ENCODE measurements at places on chromosomes 12 and 14.

GRCh38 chr12:11746940-11747716 is 97.7 kb downstream of the ETV6 start:
- DNase-seq: no peak

DNA sequence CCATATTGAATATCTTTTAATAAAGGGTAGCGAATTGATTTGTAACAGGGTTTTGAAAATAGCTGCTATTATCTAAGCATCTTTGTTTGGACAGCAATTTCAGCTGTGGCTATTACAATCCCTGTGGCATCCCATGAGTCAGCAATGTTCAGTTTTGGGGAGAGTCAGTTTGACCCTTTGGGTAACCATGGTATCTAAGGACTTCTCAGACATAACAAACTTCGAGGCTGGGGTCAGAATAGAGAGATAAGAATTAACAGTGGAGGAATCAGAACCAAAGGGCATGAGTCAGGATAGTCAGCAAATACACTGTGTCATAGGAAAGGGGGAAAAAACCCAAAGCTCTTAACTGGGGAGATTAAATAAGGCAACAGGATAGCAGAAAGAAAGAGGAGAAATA is 11.7 kb upstream of the PTHLH start:
- no peak for DNase-seq

GRCh38 chr12:81542065-81543010 is 216.8 kb downstream of the PPFIA2 start:
- no peak for DNase-seq

GRCh38 chr12:89665556-89665955 is 43.1 kb downstream of the ATP2B1 start:
- no peak for DNase-seq

- DNase-seq: no peak
These were observed 147.5 kb upstream of the RTL1 start for GRCh38 chr14:101050901-101051490.

DNA sequence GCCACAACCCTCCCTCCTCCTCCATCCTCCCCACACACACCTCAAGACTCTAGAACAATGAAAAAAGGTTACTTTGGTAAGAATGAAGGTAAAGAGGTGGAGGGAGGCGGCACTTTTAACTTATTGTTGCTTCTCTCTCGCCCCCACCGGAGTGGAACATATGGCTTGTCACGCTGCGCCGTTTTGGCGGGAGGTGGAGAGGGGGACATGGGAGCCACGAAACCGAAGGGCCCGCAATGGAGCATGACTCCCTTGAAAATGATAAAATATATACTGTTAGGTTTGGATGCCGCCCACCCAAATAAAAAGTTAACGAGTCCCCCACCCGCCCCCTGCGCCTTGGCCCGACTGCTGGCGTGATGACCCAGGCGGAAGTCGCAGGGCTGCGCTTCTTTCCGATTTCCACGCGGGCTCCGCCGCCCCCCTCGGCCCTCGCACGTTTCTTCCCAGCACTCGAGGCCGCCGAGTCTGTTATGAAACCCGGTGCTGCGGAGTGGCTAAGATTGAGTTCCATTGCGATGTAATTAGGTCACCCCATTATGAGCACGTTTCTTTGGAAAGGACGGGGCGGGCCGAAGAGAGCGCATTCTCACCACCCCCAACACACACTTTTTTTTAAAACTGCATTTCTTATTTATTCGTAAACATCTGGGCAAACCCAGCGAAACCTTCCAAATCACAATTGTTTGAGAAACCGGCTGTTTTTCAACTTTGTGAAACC is 1.4 kb upstream of the ZFP36L1 start:
- DNase-seq: peak; percentile 91

- DNase-seq: no peak
These were observed 18.1 kb downstream of the BCL11B start for GRCh38 chr14:99253890-99254289.

GRCh38 chr12:124599074-124599999 is 31.9 kb upstream of the NCOR2 start:
- no peak for DNase-seq

DNA sequence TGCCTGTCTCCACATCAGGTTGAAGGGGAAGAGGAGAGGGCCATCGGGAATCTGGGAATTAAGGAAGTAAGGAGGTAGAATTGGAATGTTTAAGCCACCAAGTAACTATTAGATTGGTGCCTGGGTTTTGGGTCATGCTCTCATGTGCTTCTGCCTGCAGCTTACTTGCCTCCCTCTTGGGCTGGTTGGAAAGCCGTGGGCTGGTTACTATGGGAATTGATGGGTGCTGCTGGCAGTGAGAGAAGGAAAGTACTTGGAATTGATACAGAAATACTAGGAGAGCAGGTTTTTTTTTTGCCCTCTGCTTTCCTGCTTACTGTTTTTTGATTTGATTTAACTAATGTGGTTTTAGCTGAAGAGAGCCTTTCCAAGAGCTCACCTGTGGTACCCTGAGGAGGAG is 493.5 kb upstream of the RGS6 start:
- peak; percentile 38 for DNase-seq

DNA sequence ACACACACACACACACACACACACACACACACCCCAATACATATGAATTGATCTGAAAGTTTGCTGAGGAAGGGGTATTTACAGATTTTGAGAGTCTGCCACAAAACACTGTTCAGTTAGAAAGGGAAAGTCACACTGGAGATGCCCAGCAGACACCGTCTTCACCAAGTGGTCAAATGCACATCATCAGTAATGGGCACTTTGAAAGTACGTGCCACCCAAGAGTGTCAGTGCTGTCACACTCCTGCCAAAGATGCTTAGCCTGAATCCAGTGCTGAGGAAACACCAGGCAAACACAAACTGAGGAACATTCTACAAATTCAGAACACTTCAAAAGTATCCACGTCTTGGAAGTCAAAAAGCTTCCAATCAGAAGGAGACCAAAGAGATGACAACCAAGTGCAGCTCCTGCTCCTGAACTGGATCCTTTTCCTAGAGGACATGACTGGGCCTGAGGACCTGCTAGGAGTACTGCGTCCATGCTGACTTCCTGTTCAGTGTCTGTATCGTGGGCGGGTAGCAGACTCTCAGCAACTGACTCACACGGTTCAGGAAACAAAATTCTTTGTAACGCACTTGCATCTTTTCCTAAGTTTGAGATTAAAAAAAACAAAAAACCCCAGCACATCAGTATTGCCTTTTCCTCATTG is 18.6 kb downstream of the PSMC1 start:
- no peak for DNase-seq

GRCh38 chr12:52543985-52544883 is 8.7 kb downstream of the KRT71 start:
- no peak for DNase-seq

GRCh38 chr12:7093892-7094291 is 1.6 kb upstream of the C1R start:
- no peak for DNase-seq

DNA sequence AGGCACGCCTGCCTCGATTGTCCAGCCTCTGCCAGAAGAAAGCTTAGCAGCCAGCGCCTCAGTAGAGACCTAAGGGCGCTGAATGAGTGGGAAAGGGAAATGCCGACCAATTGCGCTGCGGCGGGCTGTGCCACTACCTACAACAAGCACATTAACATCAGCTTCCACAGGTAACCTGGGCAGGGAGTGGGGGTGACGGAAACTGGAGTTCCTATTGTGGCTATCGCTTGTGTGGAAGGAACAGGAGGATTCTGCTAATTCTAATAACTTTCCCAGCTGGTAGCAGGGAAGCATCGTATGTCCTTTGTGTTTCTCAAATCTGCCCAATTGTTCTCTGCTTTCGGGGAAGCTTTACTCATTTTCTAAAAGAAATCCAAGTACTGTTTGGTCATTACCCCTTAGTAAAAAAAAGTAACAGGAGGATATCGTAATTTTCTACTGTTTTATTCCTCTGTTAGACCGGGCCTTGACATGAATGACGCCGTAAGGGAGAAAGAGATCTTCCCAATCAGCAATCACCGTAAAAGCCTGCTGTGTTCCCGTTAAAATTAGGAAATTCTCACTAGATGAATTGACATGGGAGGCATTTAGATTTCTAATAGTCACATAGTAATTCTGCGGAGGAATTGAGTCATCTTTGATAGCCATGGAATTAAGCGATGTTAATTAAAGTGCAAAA is 449 bp downstream of the THAP2 start:
- no peak for DNase-seq

DNA sequence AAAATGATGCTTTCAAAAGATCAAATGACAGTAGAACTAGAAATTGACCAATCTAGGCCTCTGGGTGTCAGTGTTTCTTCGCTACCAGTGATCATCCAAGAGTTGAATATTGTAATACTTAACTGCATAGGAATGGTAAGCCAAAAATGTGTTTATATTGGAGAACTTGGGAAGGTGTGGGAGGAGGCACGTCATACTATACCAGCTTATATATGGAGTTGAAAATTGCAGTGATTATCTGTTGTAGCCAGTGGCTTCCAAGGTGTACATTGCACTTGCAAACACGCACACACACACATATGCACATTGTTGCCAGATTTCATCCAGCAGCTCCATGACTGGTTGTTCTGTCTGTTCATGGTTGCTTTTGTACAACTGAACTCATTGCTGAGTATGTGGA is 36.1 kb downstream of the EID3 start:
- DNase-seq: no peak

DNA sequence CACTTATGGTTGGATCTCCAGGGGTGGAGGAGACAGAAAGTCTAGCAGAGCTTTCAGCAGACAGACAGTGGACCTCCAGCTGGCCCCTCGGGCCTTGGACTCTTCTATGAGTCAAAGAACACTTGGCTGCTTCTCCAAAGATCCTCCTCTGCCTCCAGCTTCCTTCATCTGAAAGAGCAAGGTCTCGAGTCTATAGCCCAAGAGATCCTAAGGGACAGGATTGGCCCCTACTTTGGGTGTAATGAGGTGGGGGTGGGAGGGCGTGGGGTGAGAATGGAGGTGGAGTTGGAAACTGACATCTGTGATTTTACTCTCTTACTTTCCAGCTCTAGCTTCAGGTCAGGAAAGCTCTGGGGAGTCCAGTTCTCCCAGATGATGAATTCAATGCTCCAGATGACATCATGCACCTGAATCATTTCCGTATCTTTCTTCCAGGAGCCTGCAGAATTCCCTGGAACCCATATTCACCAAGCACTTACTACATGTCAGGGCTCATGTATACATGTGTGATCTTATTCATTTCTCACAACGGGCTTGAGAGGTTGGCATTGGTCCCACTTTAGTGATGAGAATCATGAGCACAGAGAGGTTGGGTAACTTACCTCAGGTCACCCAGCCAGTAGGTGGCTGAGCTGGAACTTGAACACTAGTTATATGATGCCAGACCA is 10.2 kb upstream of the PGF start:
- no peak for DNase-seq

GRCh38 chr12:122884860-122885259 is 11.1 kb downstream of the VPS37B start:
- no peak for DNase-seq

- DNase-seq: no peak
These were observed 177.0 kb downstream of the ALX1 start for GRCh38 chr12:85457016-85457415.

DNA sequence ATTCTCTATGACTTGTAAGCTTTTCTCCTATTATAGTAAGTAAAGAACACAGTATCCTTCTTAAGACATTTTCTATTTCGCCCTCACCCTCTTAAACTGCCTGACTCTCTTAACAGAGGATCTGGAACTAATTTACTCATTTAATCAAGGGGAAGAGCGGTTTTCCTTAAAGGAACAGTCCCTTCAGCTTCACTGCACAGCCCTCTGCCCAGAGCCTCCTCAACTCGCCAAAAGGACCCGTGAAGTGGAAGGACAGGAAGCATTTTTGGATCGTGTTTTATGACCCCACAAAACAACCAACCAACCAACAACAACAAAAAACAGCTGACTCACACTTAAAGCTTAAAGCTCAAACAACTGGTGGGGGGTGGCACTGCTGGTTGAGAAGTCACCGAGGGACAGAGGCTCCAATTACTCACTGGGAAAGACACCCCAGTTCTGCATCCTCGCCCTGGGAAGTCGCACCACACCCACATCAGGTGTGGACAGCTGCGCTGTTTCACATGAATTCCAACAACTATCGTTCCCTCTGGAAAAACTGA is 35.7 kb downstream of the NID2 start:
- DNase-seq: no peak

DNA sequence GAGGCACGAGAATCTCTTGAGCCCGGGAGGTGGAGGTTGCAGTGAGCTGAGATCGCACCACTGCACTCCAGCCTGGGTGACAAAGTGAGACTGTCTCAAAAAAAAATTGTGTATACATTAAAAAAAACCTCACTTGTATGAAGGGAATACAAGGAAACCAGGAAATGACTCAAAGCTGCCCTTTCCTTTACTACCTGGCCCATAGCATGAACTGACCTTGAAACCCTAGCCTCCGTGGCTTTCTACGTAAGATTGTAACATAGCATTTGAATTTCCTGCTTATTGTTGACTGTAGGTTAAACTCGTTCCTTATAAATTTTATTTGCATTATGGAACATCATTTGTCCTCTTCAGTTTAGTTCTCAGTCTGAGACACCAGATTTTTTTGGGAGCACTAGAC is 9.1 kb upstream of the DDX47 start:
- DNase-seq: no peak

GRCh38 chr12:12511895-12512711 is 50.6 kb downstream of the DUSP16 start:
- no peak for DNase-seq

DNA sequence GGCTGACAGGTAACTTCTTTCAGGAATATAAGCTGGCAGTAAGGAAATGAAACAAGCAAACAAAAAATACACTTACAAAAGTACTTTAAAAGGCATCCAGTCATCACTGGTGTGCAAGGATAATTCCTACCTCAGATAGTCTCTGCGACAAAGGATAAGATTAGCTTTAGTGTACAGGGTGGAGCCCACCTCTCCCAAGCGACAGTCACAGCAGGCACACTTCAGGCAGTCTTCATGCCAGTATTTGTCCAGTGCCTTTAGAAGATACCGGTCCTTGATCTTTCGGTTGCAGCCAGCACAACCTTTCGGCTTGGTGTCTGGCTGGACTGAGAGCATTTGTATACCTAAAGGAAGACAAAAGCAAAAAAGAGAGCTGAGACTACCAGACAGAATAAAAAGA is 5.4 kb downstream of the LMO3 start:
- no peak for DNase-seq

- no peak for DNase-seq
These were observed 66.6 kb downstream of the FLRT2 start for GRCh38 chr14:85596562-85596961.

DNA sequence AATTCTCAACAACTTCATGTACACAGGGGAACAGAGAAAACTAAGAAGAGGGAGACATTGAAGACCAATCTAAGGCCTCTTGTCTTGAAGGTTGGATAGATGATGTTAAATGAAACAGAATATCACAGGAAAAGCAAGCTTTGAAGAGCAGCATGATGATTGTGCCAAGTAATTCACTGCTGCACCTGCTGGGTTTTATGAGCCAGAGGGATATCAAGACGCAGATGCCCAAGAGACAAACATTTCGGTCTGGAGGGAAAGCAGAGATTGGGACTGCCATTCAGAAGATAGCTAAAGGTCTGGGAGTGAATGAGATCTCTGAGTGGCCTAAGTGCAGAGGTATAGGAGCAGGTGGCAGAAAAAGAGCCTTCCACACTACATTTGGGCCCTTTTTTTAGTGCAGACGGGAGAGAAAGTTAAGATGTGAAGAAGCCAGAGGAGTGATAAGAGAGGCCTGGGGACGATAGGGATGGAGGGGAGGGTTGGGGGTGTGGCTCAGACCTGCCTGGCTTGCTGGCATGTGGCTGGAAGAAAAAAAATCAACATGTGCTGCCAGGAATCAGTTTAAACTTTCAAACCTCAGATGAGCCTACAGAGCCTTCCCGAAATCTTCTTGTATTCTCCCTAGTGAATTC is 200.6 kb downstream of the AEBP2 start:
- no peak for DNase-seq

GRCh38 chr12:46124848-46125619 is 134.7 kb upstream of the SCAF11 start:
- DNase-seq: peak; percentile 45

- DNase-seq: no peak
These were observed 9.5 kb upstream of the RAB35 start for GRCh38 chr12:120125792-120126634.
